ENCODE measurements at places on chromosomes 12 and 14.

DNA sequence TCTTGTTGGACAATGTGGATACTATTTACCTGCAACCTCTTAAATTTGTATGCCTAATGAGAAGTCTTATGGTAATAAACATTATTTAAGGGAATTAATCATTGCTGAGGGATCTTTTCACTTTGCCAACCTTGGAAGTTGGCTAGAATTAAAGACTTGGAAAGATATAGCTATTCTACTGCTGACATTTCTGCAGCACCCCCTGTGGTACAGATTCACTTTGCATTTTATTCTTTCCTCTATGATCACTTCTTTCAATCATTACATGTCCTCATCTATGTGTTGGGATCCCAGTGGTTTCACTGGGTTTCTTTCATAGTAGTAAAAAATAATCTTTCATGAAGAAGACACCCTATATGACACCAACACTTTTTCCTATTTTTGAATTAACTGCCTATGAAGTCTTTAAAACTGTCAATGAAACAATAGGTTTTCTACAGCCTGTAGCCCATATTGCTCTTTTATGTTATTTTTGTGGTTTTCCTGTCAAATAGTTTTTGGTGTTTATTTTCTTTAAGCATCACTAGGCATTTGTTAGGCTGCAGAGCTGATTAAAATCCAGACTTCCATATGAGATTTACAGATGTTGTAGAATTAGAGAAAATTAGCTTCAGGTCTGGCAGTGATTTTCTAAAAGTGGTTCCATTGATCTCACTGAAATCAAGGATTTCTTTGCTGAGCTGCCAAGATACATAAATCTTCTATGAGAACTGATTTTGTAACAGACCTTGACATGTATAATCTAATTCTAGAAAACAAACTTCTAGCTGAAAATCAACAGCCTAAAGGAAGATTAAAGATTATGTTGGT is 256.1 kb downstream of the NAV3 start:
- no peak for DNase-seq

DNA sequence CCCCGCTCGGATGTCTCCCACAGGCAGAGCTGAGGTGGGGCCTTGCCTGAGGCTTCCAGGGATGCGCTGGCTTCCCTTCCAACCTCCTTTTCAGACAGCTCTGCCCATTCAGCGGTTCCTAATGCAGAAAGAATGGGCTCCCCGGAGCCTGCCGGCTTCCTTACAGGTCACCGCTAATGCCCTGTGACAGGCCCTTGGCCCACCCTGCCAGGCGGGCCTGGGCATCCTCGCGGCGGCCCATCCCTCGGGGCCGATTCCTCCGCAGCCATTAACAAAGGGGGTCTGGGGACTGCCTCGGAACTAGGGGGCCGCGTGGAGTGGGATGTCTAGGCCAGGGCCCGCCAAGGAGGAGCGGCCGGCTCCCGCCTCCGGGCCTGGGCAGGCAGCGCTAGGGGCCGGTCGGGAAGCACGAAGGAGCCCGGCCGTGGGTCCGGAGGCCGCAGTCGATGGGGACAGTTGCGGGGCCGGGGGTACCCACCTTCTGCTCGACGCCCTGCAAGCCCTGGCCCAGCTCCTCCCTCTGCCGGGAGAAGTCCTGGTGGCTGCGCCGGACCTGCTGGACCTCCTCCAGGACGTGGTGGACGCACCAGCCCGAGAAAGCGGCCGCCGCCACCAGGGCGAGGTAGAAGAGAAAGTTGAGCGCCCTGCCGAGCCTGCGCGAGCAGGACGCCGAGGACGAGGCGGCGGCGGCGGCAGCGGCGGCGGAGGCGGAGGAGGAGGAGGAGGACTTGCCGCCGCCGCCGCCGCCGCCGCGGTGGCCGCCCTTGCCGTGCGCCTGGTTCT is 738 bp downstream of the CKAP4 start:
- DNase-seq: no peak

GRCh38 chr12:28866296-28866695 is 282.8 kb upstream of the FAR2 start:
- no peak for DNase-seq

DNA sequence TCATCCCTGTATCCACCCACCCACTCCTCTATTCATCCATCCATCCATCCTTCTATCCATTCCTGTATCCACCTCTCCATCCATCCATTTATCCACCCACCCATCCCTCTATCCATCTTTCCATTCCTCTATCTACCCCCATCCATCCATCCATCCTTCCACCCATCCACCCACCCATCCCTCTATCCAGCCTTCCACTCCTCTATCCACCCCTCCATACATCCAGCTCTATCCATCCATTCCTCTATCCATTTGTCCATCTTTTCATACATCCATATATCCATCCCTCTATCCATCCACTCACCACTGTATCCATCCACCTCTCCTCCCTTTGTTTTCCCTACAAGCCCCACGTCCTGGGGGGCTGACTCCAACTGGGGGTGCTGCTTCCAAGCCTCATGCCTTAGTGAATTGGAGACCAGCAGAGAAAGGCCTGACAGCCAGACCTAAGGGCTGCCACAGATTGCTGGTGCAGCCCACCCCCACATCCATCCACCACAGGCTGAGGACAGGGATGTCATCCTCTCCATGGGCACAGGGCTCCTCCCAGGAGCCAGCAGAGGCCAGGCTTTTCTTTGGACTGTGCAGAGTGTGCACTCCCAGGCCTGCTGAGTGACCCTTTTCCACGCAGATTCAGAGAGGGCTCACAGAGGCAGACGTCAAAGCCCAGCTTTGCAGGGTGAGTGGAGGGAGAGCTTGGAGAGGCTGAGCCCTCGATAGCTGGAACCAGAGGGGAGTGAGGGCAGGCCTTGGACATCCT is 18.9 kb upstream of the GPR132 start:
- DNase-seq: no peak

GRCh38 chr12:63294327-63294632 is 143.3 kb upstream of the AVPR1A start:
- no peak for DNase-seq

- DNase-seq: no peak
These were observed 154.6 kb upstream of the OTX2 start for GRCh38 chr14:56964895-56965294.

DNA sequence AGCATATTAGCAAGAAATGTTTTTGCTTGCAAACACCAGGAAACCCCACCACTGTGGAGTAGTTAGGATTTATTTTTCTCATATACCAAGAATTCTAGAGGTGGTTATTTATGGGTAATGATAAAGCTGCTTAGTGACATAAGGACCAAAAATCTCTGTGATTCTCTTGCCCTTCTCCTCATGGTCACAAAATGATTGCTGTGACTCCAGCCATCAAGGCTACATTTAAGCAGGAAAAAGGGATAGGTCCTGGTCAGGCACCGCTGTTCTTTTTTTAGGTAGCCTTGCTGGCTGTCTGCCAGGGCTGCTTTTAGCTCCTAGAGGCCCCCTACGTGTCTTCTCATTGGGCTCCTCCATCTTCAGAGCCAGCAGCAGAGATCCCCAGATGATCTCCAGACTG is 104.2 kb downstream of the AACS start:
- DNase-seq: no peak

DNA sequence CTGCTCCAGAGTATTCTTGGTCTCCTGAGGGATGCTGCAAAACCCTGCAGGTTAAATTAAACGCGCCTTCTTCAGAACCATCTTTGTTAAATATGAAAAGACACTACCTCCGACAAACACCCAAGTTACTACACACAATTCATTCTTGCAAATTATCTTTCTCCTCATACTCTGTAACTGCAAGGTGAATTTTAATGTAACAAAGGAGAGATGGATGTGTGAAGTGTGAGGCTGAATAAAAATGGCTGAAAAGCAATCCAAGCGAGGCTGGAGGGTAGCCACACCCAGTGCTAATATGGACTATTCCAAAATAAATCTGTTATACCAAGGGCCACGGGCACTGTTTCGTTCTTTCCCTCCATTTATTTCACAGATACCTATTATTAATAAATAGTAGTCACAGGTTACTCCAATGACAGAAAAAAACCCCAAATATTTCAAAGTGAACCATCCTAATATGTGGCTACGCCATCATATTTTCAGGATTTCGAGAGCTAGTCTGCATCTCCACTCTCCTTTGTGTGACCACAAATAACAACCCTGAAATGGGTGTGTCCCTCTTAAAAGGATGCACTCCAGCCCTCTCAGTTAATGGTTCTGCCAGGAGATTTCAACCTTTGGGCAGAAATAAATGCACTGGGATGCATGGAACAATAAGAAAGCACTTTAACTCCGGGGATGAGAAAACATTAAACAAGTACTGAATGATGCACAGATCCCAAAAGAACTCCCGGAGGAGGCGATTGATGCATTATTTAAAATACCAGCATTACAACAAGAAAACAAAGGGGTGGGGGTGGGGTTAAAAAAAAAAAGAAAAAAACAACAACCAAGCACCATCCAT is 53.1 kb upstream of the CCDC175 start:
- DNase-seq: no peak

DNA sequence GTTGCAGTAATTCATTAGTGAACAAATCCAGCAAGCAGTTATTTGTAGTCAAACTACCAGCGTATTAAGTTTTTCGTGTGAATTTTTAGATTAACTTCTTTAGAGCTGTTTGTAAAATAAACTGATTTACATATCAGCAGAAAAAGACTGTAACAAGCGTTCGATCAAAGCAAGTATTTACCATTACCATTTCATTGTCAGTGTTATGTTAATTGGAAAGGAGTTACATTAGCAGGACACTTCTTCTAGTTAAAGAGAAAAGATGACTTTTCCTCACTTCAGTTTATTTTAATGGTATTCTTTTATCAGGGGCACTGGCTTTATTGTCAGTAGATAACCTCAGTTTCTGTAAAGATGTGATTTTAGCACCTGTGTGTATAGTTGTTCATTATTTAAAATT is 151.1 kb upstream of the AEBP2 start:
- no peak for DNase-seq

GRCh38 chr12:102535306-102535705 is 54.9 kb upstream of the IGF1 start:
- no peak for DNase-seq

- no peak for DNase-seq
These were observed 30.0 kb downstream of the NUMB start for GRCh38 chr14:73428353-73428824.

- no peak for DNase-seq
These were observed 3.9 kb upstream of the HDAC7 start for GRCh38 chr12:47823422-47824086.

DNA sequence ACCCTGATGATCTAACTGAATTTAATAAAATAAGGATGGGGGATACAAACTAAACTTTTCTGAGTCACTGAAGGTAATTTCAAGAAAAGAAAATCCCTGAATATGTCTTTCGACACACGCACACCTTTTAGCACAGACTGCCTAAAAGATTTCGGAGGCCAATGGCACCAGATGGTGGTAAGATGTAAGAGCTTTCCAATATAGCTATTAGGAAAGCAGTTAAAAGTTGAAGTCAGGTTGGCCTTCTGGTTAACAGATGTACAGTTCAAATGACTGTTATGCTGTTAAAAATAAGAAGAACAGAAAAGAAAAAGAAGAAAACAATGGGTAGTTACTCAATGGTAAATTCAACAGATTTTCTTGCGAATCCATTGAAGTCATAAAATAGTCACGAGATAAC is 80.7 kb upstream of the KRR1 start:
- no peak for DNase-seq

DNA sequence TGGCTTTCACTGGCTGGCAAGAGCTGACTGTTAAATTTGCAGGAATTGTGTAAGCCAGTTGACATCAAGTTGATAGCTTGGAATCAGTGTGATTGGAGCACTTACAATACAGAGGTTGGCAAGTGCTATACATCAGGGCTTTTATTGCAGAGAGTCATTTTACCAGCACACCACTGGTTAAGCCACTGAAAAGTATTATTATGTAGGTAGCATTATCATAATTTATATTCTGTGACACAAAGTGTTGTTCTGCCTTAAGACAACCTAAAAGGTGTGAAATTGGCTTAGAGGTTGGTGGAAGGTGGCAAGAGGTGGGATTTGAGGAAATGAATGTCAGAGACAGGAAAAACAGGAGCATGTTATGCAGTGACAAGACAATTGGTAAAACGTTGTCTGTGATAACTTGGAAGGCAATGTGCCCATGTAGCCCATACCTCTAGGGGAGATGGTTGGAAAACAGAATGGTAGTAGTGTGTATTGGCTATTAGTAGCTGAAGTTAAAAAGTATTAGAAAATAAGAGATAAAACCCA is 172.9 kb upstream of the PRICKLE1 start:
- no peak for DNase-seq

DNA sequence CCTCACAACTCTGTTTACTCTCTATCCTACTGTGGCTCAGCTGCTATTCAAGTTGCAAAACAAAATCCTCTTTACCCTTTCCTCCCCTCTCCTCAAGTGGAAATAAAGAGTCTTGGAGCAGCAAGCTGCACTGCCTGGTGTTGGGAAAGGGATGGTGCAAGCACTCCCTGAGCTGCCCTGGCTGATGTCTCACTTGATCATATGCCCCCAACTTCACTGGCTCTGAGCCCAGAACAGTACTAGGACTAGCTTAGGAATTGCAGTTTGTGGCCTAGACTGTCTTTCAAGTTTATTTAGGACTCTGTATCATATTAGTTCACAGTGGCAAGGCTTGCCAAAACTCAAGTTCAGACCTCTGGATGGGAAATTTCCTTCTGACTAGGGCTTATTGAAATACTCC is 1683.8 kb upstream of the SEL1L start:
- DNase-seq: no peak

DNA sequence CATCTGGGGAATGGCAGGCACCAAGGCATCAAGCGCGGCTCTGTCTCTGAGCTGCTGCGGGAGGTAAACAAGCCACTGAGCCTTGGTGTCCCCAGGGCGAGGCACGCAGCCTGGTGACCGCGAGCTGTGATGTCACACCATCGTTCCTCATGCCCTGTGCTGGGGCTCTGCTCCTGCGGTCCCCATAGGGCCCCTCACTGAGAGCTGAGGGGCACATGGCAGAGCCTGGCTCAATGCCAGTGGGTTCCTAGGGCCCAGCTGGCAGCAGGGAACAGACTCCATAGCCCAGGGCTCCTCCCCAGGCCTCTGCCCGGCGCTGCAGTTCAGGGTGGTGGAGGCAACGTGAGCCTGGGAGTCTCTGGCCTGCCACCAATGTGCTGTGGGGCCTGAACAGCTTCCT is 22.6 kb downstream of the CHGA start:
- DNase-seq: no peak

DNA sequence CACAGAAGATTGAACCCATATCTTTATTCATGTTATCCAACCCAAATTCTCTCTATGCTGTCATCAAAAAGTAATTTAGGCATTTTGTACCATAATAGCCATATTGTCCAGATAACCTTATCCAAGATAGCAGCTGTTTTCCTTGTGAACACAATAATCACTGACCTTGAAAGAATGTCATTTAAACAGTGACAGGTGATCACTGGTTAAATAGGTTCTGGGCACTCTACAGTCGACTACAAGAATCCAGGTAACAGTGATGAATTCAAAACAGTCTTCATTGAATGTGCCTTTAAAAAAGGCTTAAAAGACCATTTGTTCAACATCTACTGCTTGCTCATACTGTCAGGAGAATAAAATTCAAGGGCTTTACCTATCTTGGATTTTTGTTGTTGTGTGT is 4.6 kb upstream of the SPX start:
- DNase-seq: no peak

Measured in CMK (cell line).